ENCODE measurements at places on chromosomes 16 and 17.
A peak's percentile ranks its signal among the peaks of the same experiment; 100 is the strongest.

- DNase-seq, result no peak
Observed at GRCh38 chr16:11005611-11005975, 61.2 kb downstream of the CLEC16A start.

DNA sequence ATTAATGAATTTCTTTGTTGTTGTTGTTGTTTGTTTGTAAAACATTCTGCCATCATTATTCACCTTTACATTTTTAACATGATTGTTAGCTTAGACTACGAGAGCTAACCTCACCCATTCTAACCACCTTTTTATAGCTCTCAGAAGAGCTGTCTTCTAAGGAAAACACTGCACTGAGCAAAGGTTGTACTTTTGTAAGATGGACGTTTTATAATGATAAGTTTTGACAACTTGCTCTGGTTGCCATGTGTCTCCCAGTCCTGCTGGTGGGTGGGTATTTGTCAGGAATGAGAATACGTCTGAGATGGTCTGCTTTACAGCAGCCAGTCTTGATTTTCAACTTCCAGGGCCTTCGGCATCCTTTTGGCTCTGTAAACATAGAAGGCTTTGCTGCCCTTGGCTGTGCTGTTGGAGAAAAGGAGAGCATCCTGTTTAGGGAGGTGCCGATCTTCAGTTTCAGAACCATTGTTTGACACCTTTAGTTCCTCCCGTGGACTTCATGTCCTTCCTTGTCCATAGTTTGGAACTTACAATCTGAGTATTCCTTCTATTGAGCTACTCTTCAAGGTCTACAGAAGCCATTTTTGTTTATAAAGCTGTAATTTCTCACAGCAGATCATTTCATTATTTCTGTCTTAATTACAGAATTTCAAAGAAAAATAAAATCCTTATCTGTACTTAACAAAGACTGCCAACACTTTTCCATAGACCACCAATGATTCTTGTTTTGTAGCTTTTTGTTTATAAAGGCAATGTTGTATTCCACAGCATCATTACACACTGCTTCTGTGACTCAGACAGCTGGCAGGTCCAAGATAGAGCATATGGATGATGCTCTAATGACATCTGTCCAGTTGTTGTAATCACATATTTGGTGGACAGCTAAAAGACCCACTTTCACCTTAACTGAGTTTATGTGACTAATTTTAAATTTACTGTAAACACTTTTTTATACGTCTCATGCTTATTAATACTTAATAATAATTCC is 270.1 kb upstream of the TBX2 start:
- no peak for DNase-seq

- DNase-seq, result peak; percentile 38
Observed at GRCh38 chr17:78736526-78737079, 45.5 kb downstream of the CYTH1 start.

- peak; percentile 19 for DNase-seq
Observed at GRCh38 chr17:43020789-43021740, 1.1 kb downstream of the VAT1 start.

DNA sequence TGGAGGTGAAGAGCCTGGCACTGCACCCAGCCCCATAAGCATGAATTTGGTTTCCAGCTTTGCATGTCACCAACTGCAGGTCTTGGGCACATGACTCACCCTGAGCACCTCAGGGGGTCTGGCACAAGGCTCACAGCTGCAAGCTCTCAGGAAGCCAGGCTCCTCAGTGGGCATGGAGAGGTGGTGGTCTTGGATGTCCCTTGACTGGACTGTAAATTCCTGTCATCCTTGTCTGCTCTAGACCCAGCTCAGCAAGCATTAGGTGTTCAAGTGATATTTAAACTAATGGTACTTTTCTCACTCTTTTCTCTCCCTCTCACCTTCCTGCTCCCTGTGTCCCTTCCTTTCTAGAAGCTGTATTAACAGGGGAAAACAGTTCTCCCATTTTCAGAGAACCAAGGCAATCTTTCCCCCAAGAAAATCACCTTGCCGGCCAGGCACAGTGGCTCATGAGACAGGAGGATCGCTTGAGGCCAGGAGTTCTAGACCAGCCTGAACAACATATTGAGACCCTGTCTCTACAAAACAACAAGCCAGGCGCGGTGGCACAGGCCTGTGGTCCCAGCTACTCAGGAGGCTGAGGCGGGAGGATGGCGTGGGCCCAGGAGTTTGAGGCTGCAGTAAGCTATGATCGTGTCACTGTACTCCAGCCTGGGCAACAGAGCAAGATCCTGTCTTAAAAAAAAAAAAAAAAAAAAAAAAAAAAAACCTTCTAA is 5.1 kb upstream of the KIFC3 start:
- DNase-seq, result no peak

DNA sequence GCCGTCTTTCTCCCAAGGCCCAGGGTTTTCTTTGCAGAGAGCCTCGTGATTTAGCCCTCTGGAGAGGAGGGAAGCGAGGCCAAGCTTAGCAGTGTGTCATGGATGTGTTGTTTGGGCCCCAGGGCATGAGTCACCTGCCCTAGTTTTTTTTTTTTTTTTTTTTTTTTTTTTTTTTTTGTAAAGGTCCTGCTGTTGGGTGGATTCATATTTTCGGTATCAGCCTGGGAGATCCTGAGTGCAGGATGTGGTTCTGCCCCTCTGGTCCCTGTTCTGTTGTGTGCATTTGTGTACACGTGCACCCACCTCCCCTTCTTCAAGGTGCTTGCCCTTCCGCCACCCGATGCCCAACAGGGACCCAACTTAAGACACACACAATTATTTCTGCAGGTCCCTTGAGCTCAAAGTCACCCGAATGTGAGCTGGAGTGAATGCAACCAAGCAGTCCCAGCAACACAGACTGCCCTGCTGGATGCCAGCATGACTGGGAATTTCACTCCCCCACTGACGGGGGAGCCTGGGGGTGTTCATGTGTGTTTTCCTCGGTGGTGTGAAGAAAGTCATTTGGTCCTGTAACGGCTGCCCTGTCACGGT is 265.8 kb upstream of the TNRC6C start:
- no peak for DNase-seq

All from stimulated activated CD4-positive, alpha-beta T cell treated with anti-CD3 and anti-CD28 coated beads, Interleukin-4, amount 100 ng/mL, for 4 hours (primary cell).